ENCODE measurements at places on chromosomes 6 and 20.

- H3K4me3 ChIP-seq = no peak overlapping the region
- H3K27me3 ChIP-seq = no peaks in the 10 kb centered on the region
- DNase-seq = no peak
- peaks cover 15% of the 10 kb centered on the region for H3K4me1 ChIP-seq
- H3K27ac ChIP-seq = no peak overlapping the region
These were observed 80.9 kb downstream of the PLCB4 start for GRCh38 chr20:9149796-9150195.

GRCh38 chr6:23086100-23086499 is 516.7 kb downstream of the HDGFL1 start:
- no peaks in the 10 kb centered on the region for H3K36me3 ChIP-seq
- H3K4me1 ChIP-seq = no peaks in the 10 kb centered on the region
- H3K27ac ChIP-seq = no peak overlapping the region

GRCh38 chr6:25749837-25750236 is 4.7 kb upstream of the SLC17A4 start:
- DNase-seq = no peak
- no peaks in the 10 kb centered on the region for H3K27me3 ChIP-seq
- no peak overlapping the region for H3K27ac ChIP-seq
- H3K4me3 ChIP-seq = no peak overlapping the region
- H3K36me3 ChIP-seq = no peaks in the 10 kb centered on the region
- no peaks in the 10 kb centered on the region for H3K4me1 ChIP-seq

GRCh38 chr6:109894181-109894580 is 83.9 kb upstream of the GPR6 start:
- H3K36me3 ChIP-seq = no peaks in the 10 kb centered on the region
- H3K4me1 ChIP-seq = no peaks in the 10 kb centered on the region
- H3K27me3 ChIP-seq = peaks cover 3% of the 10 kb centered on the region
- no peak for DNase-seq
- no peak overlapping the region for H3K27ac ChIP-seq
- H3K4me3 ChIP-seq = no peak overlapping the region

GRCh38 chr6:163250116-163250515 is 164.4 kb upstream of the QKI start:
- DNase-seq = no peak
- H3K4me3 ChIP-seq = no peak overlapping the region
- no peaks in the 10 kb centered on the region for H3K27me3 ChIP-seq
- no peaks in the 10 kb centered on the region for H3K36me3 ChIP-seq

- H3K36me3 ChIP-seq = no peaks in the 10 kb centered on the region
- DNase-seq = peak; percentile 22
- H3K4me3 ChIP-seq = no peak overlapping the region
- H3K27ac ChIP-seq = no peak overlapping the region
- H3K4me1 ChIP-seq = peaks cover 21% of the 10 kb centered on the region
These were observed 8.6 kb downstream of the MAP3K5 start for GRCh38 chr6:136783495-136784270.

DNA sequence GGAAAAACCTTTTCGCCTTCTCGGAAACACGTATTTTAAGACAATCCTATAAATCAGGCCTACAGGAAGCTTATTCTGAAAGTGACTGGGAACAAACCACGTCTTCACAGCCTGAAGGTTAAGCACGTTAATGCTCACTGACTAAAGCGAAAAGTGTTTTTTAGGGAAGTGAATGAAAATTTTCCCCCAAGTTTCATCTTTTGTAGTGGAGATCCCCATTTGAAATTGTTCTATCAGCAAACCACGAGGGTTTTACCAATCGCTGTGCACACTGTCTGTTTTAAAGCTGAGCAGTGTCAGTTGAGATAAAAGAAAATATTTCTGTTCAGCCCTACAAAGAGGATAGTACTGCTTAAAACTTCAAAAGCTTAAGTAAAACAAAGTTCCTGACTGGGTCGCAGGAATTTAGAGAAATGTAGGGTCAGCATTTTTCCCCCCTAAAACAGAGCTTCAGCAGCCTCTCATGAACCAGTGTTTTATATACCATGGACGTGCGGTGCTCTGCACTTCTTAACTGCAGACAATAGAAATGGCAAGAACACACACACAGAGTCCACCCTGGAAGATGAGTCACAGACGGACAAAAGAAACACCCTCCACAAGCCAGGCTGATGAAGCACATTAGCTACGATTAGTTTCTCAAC is 34.9 kb downstream of the SLC22A23 start:
- peak; percentile 88 for DNase-seq
- peak overlapping the region; percentile 8 for H3K27ac ChIP-seq
- H3K27me3 ChIP-seq = no peaks in the 10 kb centered on the region
- H3K4me3 ChIP-seq = peak overlapping the region; percentile 27
- H3K36me3 ChIP-seq = no peaks in the 10 kb centered on the region

GRCh38 chr6:73699676-73700459 is 3.9 kb downstream of the CD109 start:
- no peak overlapping the region for H3K27ac ChIP-seq
- H3K36me3 ChIP-seq = peaks cover 15% of the 10 kb centered on the region
- DNase-seq = no peak
- no peaks in the 10 kb centered on the region for H3K27me3 ChIP-seq
- peaks cover 32% of the 10 kb centered on the region for H3K4me1 ChIP-seq

GRCh38 chr6:122788663-122789181 is 336 bp upstream of the SMPDL3A start:
- H3K4me3 ChIP-seq = peak overlapping the region; percentile 90
- no peaks in the 10 kb centered on the region for H3K36me3 ChIP-seq
- H3K27ac ChIP-seq = peak overlapping the region; percentile 60
- DNase-seq = no peak

GRCh38 chr6:50815436-50816114 is 3.1 kb upstream of the TFAP2B start:
- H3K4me1 ChIP-seq = peaks cover 6% of the 10 kb centered on the region
- peak overlapping the region; percentile 69 for H3K4me3 ChIP-seq
- H3K27ac ChIP-seq = no peak overlapping the region
- DNase-seq = no peak
- H3K36me3 ChIP-seq = no peaks in the 10 kb centered on the region

GRCh38 chr6:2877057-2877882 is 25.8 kb downstream of the SERPINB9 start:
- DNase-seq = no peak
- H3K36me3 ChIP-seq = no peaks in the 10 kb centered on the region
- H3K4me1 ChIP-seq = peaks cover 15% of the 10 kb centered on the region
- H3K27ac ChIP-seq = peak overlapping the region; percentile 67
- H3K27me3 ChIP-seq = peaks cover 14% of the 10 kb centered on the region

DNA sequence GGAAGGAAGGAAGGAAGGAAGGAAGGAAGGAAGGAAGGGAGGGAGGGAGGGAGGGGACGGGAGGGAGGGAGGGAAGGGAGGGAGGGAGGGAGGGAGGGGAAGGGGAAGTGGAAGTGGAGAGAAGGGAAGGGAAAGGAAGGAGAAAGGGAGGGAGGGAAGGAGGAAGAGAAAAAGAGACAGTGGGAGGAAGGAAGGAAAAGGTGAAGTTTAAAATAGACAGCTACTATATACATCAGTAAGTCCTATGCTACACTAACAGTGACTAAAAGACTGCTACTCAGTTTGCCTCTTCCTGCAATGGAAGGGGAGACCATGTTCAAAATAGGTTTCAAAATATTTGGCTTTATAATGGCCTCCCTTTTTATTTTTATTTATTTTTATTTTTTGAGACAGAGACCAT is 22.5 kb downstream of the MAP3K5 start:
- no peak overlapping the region for H3K4me3 ChIP-seq
- DNase-seq = no peak
- no peaks in the 10 kb centered on the region for H3K27me3 ChIP-seq
- peaks cover 3% of the 10 kb centered on the region for H3K4me1 ChIP-seq
- H3K27ac ChIP-seq = no peak overlapping the region
- no peaks in the 10 kb centered on the region for H3K36me3 ChIP-seq

- H3K4me1 ChIP-seq = no peaks in the 10 kb centered on the region
- H3K4me3 ChIP-seq = no peak overlapping the region
- H3K27me3 ChIP-seq = no peaks in the 10 kb centered on the region
- no peak for DNase-seq
- no peak overlapping the region for H3K27ac ChIP-seq
- H3K36me3 ChIP-seq = no peaks in the 10 kb centered on the region
These were observed 161.5 kb upstream of the MAN1A1 start for GRCh38 chr6:119511024-119511423.

GRCh38 chr20:62518911-62519310 is 43.1 kb upstream of the GATA5 start:
- H3K36me3 ChIP-seq = no peaks in the 10 kb centered on the region
- H3K4me1 ChIP-seq = no peaks in the 10 kb centered on the region
- DNase-seq = no peak
- H3K27me3 ChIP-seq = peaks cover 9% of the 10 kb centered on the region

DNA sequence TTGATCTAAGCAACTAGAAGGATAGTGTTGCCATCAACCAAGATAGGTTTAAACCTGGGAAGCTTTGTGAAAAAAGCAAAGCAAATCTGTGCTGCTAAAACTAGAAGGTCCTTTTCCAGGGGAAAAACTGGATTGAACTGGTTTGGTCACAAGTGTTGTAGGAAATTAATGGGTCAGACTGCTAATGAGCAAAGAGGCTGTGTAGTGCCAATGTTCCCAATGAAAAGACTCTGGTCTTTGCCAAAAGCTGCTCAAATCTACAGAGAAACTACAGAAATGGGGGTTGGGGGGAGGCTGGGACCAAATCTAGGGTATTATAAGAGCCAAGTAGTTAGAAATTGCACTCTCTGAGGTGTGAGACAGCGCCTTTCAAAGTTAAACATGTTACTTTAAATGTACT is 85.0 kb downstream of the PLCG1 start:
- peaks cover 10% of the 10 kb centered on the region for H3K4me1 ChIP-seq
- H3K36me3 ChIP-seq = no peaks in the 10 kb centered on the region
- no peak overlapping the region for H3K4me3 ChIP-seq
- H3K27me3 ChIP-seq = no peaks in the 10 kb centered on the region

All from osteoblast (primary cell).